T-cell (primary cell): ENCODE measurements at places on chromosomes 2 and 18. TPM values are rescaled to one million over a fixed set of nuclear protein-coding genes. Genes with fewer than 3 reads are reported as not detected.

DNA sequence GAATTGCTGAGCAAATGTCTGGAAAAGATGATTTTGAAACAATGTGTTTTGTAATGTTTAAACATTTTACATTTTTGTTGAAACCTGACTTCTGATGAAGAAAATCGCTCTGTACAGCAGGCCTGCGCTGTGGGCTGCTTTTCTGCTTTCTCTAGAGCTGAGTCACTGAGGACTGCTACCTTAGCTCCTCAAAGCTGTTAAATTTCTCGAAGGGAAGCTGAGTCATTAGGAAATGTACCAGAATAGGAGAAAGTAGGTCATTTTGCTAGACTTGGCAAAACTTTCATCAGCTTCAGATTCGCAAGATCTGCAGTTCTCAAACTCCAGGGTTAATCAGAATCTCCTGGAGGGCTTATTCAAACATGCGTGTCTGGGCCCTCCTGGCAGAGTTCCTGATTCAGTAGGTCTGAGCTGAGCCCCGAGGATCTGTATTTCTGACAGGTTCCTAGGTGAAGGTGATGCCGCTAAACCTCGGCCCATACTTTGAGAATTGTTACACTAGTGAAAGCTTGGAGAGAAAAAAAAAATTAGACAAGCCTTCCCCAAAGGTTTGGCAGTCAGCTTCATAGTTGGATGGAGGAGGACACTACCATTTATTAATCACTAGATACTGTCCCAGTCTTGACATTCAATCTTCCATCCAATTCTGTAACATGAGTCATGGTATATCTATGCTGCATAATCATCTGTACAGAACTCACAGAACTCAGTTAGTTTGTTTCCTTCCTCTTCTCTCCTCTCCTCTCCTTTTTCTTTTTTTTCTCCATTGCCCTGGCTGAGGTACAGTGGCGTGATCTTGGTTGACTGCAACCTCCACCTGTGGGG is 297.6 kb downstream of the PARD3B start:
- no peak for DNase-seq

GRCh38 chr18:75293591-75293990 is 83.0 kb downstream of the TSHZ1 start:
- no peak for DNase-seq

GRCh38 chr2:178363252-178363651 is 87.7 kb downstream of the PRKRA start:
- no peak for DNase-seq

The FAM210A gene
- 9.1 TPM for total RNA-seq
